ENCODE measurements at places on chromosomes 2 and 18.

- no peak for DNase-seq
These were observed 103.6 kb upstream of the TMEM200C start for GRCh38 chr18:5998907-5999306.

DNA sequence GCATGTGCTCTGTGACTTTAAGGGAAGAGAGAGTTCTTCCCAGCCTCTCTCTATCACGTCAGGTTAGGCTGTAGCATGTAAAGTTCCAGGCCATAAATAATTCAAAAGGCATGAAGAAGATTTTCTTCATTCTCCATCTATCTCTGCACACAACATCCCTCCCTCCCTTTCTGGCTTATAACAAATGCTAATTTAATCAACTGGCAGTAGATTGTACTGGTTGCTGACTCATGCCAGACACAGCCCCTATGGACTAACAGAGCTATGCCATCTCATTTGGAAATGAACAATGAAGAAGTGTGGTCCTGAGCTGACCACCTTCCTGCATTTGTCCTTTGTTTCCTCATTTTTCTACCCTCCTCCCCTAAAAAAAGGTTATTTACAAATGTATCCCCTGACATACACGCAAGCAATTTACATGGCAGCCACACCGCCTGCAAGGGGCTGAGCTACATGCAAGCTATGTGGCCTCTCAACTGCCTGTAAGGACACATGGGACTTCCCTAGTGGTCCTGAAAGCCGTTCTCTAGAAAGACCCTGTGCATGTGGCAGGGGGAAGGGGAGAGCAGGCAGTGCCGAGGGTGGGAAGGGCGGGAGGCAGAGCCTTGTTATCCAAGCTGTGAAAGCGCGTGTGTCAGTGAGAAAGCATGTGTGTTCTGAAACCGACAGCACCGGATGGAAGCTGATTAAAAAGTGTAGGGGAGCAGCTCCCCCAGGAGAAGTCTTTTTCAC lies 90.9 kb upstream of the KLF7 start:
- DNase-seq = no peak

GRCh38 chr2:223612501-223612900 lies 10.3 kb upstream of the SCG2 start:
- no peak for DNase-seq

- no peak for DNase-seq
These were observed 40.7 kb upstream of the TMEM131 start for GRCh38 chr2:98036349-98037000.

GRCh38 chr2:227125506-227125905 lies 38.5 kb downstream of the COL4A4 start:
- DNase-seq = no peak

DNA sequence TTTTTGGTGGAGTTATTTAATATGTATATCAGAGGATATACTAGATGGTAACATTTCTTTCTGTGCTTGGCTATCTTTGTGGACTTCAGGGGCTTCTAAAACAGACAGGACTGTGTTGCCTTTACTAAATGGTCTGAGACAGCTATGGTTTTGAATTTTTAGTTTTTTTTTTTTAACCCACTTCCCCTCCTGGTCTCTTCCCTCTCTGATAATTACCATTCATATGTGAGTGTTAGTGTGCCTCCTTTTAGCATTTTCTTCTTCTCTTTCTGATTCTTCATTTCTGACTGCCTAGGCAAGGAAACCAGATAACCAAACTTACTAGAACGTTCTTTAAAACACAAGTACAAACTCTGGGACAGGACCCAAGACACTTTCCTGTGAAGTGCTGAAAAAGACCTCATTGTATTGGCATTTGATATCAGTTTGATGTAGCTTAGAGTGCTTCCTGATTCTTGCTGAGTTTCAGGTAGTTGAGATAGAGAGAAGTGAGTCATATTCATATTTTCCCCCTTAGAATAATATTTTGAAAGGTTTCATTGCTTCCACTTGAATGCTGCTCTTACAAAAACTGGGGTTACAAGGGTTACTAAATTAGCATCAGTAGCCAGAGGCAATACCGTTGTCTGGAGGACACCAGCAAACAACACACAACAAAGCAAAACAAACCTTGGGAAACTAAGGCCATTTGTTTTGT lies 52.7 kb downstream of the SMAD4 start:
- DNase-seq = no peak

GRCh38 chr2:19373352-19373751 lies 14.9 kb upstream of the OSR1 start:
- DNase-seq = no peak

DNA sequence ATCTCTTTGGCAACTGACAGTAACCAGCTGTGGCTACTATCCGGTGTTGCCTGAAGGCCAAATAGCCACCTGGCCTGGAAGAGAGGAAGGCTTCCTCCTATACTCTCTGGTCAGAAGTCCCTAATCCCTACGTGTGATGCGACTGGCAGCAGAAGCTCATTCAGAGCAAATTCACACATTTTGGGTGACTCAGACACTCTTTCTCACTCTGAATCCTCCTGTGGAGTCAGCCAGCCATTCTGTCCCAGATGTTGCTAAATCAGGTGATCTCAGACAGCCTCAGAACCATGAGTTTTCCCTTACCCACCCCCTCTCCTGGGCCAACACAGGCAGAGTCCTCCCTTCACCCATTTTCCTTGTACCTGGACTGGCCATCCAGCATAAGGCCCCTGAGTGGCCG lies 34.7 kb downstream of the CFAP53 start:
- DNase-seq = no peak

- DNase-seq = no peak
These were observed 201.2 kb downstream of the PIK3C3 start for GRCh38 chr18:42156281-42156680.

DNA sequence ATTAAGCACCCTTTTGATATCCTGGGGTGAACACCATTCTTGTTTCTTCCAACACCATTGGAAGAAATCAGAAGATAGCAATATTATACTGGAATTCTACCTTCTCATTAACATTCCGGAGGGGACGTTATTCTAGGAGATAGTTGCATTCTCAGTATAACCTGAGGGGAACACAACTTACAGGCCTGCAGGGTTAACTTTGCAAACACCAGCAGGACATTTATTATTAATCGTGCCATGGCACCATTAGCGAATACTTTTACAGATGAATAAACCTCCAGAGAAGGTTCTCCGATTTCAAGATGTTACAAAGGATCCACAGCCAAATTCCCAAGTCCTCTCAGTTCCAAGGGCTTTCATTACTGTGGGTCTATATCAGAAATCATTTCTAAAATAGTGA lies 109.0 kb downstream of the DHRS9 start:
- no peak for DNase-seq

DNA sequence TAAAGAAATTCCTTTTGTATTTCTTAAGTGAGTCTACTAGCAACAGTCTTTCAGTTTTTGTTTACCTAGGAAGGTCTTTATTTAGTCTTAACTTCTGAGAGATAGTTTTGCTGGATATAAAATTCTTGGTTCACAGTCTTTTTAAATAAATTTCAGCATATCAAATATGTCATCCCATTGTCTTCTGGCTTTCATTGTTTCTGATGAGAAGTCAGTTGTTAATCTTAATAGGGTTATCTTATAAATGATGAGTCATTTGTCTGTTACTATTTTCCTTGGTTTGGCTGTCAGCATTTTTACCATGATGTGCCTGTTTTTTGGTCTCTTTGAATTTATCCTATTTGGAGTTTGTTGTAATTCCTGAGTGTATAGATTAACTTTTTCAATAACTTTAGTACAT lies 129.3 kb downstream of the FAM210A start:
- DNase-seq = no peak

DNA sequence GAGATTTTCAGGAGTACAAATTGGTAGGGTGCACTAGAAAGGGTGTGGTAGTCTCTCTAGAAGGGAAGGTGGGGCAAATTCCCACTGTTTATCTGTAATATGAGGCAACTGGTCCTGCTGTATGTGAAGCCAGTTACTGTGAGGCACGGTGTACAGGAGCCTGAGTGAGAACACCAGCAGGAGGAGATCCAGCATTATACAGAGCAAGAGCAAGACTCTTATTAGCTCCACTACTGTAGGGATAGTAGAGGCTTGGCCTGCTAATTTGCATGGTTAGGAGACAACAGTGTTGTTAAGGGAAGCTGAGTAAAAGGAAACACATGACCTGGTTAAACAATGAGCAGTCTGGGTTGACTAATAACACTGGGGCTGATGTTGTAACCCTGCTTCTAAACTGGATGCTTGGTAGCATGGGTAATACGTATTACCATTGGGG lies 76.3 kb upstream of the WDSUB1 start:
- DNase-seq = no peak

DNA sequence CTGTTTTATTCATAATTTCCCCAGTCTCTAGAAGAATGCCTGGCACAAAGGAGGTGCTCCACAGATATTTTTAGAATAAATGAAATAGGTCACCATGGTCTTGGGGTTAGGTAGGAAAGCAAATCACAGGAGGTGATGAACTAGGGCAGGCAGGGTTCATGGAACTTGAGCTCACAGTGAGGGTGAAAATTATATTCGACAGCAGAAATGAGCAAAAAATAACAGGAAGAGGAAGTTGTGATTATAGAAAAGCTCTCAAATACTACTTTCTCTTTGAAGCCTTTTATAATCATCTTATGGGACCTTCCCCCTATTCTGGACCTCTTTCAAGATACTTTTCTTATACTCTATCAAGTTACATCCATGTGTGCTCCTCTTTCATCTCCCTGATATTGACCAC lies 4.5 kb upstream of the CREB1 start:
- DNase-seq = no peak

Data from activated gamma-delta T cell treated with Interleukin-2 at 50 U/mL for 16 hours (primary cell).